ENCODE measurements at places on chromosomes 12 and 14. TPM values are rescaled to one million over a fixed set of nuclear protein-coding genes. Genes with fewer than 3 reads are reported as not detected.

KIF5A gene
- total RNA-seq: 14.2 TPM

KLRG1 gene
- 1.4 TPM for total RNA-seq

CLEC1B gene
- not detected for total RNA-seq

DNA sequence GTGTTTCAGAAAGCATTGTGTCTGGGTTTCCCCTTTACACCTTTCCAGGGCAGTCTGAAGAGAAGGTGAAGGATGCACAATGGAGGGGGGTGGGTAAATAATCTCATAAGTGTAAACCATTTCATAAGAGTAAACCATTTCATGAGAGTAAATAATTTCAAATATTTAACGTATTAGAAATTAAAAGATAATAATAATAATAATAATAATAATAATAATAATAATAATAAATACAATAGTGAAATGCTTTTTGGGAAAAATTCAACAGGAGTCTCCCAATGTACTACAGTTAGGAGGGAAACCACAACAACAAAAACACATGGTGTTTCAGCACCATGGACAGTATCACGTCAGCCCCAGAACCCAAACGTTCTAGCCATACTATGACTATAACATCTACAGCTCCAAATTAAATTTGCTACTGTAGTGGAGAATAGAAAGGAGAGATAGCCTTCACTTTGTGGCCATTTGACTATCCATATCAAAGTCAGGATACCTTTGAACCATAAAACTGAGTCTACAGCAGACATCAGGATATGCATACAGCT, 691.8 kb downstream of the BCL11B start:
- H3K27ac ChIP-seq: no peak overlapping the region
- H3K27me3 ChIP-seq: no peaks in the 10 kb centered on the region
- H3K4me3 ChIP-seq: no peak overlapping the region

DNA sequence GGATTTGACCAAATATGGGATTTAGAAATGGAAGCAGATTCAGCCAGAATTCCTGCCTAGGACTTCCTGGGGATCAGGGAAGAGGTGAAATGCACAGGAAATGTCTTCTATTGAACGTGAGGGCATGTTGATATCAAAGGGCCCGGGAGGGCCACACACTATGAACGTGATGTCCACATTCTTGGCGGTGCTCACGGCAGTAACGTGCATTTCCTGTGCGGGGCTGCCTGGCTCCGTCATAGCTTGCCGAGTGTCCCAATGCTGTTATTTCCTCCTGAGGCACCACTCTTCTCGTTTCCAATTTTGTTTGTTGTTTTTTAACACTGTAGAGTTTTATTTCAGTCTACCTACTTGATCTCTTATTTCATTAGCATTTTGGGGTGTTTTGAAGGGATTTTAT, 67.3 kb downstream of the ZNF664 start:
- H3K4me1 ChIP-seq: no peaks in the 10 kb centered on the region
- H3K4me3 ChIP-seq: no peak overlapping the region
- no peak for DNase-seq
- H3K36me3 ChIP-seq: no peaks in the 10 kb centered on the region
- H3K27me3 ChIP-seq: peaks cover 29% of the 10 kb centered on the region

- H3K27me3 ChIP-seq: no peaks in the 10 kb centered on the region
- H3K4me3 ChIP-seq: no peak overlapping the region
- no peak for DNase-seq
- H3K36me3 ChIP-seq: no peaks in the 10 kb centered on the region
- no peaks in the 10 kb centered on the region for H3K4me1 ChIP-seq
Observed at GRCh38 chr14:97331058-97331457, 533.9 kb downstream of the VRK1 start.

GRCh38 chr12:27517961-27518665, 5.9 kb upstream of the PPFIBP1 start:
- H3K27ac ChIP-seq: no peak overlapping the region
- no peak overlapping the region for H3K4me3 ChIP-seq
- peaks cover 11% of the 10 kb centered on the region for H3K4me1 ChIP-seq
- DNase-seq: no peak

GRCh38 chr12:129009833-129010622, 156.8 kb downstream of the GLT1D1 start:
- H3K4me1 ChIP-seq: no peaks in the 10 kb centered on the region
- DNase-seq: no peak
- H3K27ac ChIP-seq: no peak overlapping the region
- H3K27me3 ChIP-seq: peaks cover 7% of the 10 kb centered on the region
- H3K4me3 ChIP-seq: no peak overlapping the region
- no peaks in the 10 kb centered on the region for H3K36me3 ChIP-seq

- H3K4me3 ChIP-seq: no peak overlapping the region
- peaks cover 12% of the 10 kb centered on the region for H3K36me3 ChIP-seq
- H3K27me3 ChIP-seq: no peaks in the 10 kb centered on the region
- no peak overlapping the region for H3K27ac ChIP-seq
- no peak for DNase-seq
- no peaks in the 10 kb centered on the region for H3K4me1 ChIP-seq
Observed at GRCh38 chr12:3720772-3721171, 32.1 kb downstream of the CRACR2A start.

- no peaks in the 10 kb centered on the region for H3K27me3 ChIP-seq
- no peaks in the 10 kb centered on the region for H3K36me3 ChIP-seq
- no peak for DNase-seq
- H3K4me3 ChIP-seq: no peak overlapping the region
- no peaks in the 10 kb centered on the region for H3K4me1 ChIP-seq
Observed at GRCh38 chr14:66383257-66383656, 102.9 kb upstream of the CCDC196 start.

DNA sequence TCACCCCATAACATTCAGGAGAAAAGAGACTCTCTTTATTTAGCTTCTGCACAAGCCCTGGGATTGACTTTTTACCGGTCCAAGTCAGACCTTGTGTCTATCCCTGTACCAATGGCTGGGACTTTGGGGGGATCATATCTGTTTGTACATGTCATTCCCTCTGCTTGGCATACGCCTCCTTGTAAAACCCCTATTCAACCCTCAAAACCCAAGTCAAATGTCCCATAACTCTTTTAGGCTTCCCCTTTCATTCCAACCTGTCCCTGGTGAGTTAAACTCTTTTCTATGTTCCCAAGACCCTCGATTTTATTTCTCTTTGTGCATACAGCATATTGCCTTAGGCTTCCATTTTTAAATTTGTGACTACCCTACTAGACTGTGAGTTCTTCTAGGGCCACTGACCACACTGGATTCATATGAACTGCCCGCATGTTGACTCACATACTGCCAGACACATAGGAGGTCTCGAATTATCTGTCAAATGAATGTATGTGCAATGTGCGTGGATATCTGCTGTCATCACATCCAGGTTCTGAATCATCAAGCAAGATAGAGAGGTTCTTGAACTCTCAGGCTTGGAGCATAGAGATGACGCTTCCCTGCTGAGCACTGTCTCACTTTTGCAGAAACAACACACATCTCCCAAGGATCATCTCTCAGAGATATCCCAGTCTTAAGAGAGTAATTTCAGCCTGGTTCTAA, 548.6 kb upstream of the TBX3 start:
- no peaks in the 10 kb centered on the region for H3K27me3 ChIP-seq
- no peak overlapping the region for H3K4me3 ChIP-seq
- H3K27ac ChIP-seq: no peak overlapping the region
- H3K36me3 ChIP-seq: no peaks in the 10 kb centered on the region

DNA sequence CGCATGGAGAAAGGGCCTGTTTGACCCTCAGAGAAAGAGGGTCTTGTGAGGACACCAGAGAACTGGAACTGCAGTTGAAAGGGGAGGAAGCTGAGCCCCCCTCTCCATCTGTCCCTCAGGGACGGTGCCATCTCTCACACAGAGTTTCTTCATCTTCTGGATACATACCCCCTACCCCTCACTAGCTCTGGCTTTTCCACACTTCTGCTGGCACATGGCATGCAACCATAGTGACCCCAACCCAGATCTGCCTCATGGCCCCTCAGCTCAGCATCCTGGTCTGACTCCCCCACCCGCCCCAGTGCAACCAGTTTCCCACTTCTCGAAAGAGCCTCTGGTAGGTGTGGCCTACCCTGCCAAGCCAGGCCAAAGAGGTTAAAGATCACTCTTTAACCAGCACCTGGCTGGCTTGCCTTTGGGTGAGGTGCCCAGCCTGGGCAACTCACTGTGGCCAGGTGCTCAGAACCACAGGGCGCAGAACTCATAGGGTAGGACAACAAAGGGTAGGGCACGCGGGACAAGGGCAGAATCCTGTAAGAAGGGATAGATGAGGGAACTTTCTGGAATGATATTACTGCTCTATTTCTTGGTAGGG, 25.8 kb downstream of the GALNT16 start:
- DNase-seq: no peak
- H3K4me1 ChIP-seq: no peaks in the 10 kb centered on the region
- no peaks in the 10 kb centered on the region for H3K36me3 ChIP-seq
- no peak overlapping the region for H3K4me3 ChIP-seq
- peaks cover 38% of the 10 kb centered on the region for H3K27me3 ChIP-seq

DNA sequence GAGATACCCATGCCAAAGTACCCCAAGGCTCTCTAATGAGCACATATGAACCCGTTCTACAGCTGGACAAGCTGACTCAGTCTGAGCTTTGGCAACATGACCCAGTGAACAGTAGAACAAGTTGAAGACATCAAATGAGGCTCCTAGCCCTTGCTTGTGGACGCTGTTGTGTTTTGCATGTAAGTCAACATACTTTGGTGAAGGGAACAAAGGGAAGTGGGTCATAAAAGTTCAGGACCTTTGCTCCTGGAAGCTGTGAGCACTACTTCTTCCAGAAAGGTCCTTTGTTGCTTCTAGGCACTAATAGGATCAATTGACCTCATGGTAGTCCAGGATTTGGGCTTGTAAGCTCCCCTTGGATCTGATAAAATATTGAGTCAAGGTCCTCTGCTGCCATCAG, 613.5 kb upstream of the TBX3 start:
- H3K27ac ChIP-seq: no peak overlapping the region
- no peaks in the 10 kb centered on the region for H3K4me1 ChIP-seq
- H3K27me3 ChIP-seq: no peaks in the 10 kb centered on the region

DNA sequence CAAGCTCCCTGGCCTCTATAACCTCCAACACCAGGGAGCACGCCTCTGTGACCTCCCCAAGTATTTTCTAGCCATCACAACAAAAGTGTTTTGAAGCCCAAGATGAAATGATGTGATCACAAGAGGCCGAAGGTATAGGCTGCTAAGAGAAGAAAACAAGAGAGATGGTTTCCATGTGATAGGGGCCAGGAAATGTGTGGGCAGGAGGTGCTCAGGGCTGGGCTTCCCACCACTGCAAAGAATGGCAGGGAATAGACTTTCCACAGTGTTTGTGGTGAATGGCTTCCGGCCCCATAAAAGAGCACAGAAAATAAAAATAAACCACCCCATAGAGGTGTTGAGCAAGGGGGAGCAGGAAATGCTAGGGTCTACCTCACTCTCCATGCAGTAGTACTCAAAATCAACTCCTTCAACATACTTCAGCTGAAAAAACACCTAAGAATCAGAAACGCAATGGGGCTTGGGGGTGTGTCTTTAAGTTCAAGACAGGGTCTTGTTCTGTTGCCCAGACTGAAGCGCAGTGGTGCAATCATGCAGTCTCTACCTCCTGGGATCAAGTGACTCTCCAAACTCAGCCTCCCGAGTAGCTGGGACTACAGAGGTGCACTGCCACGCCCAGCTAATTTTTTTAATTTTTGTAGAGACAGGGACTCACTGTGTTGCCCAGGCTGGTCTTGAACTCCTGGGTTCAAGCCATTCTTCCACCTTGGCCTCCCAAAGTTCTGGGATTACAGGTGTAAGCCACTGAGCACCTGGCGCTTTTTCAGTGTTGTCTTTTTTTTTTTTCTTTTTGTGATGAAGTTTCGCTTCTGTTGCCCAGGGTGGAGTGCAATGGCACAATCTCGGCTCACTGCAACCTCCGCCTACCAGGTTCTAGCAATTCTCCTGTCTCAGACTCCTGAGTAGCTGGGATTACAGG, 27.1 kb downstream of the DAD1 start:
- peak overlapping the region; percentile 56 for H3K27ac ChIP-seq
- H3K27me3 ChIP-seq: no peaks in the 10 kb centered on the region
- peaks cover 27% of the 10 kb centered on the region for H3K36me3 ChIP-seq
- peaks cover 23% of the 10 kb centered on the region for H3K4me1 ChIP-seq
- no peak overlapping the region for H3K4me3 ChIP-seq

GRCh38 chr12:103933237-103933636, 3.0 kb downstream of the HSP90B1 start:
- DNase-seq: no peak
- no peaks in the 10 kb centered on the region for H3K27me3 ChIP-seq
- H3K27ac ChIP-seq: no peak overlapping the region

DNA sequence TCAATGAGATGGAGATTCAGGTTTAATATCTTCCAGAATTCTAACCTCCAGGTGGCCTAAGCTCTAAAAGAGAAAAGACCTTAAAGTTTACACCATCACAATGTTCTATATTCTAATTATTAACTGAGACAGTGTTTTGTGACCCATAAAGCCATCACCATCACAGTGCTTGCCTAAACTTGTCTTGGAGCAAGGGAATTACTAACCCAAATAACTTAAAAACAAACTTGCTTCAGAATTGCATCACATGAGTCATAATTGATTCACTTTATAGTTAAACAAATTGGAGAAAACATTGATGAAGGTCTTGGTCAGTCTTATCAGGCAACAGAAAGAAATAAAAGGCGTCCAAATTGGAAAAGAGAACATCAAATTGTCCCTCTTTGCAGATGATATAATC, 54.5 kb upstream of the ALG10 start:
- H3K4me1 ChIP-seq: no peaks in the 10 kb centered on the region
- H3K36me3 ChIP-seq: no peaks in the 10 kb centered on the region
- H3K27ac ChIP-seq: no peak overlapping the region
